Upper lobe of left lung (tissue), 6 donors: ENCODE measurements at places on chromosomes 4 and X. TPM values are rescaled to one million over a fixed set of nuclear protein-coding genes. Genes with fewer than 3 reads are reported as not detected.
A peak's percentile ranks its signal among the peaks of the same experiment; 100 is the strongest.

DNA sequence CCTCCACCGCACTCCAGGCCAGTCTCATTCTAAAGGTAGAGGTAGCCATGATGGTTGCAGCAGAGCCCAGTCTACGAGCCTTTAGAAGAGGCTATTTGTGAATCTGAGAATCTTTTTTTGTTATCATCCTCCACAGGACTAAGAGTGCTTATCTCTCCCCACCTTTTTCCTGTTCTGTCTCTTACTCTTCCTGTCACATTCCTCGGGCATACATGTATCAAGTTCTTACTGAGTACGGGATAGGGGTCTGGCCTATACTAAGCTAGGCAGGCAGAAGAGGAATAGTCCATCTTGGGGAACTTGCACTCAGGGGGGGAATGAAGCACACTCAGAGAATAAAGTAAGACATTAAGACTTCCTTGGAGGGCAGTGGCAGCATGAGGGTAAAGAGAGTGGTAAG lies 25.7 kb downstream of the LAS1L start:
- DNase-seq, result no peak

GRCh38 chr4:15012017-15012788 lies 9.9 kb downstream of the CPEB2 start:
- DNase-seq, result no peak

- no peak for DNase-seq
Measured at GRCh38 chr4:81471298-81471587, 464 bp downstream of the RASGEF1B start.

DNA sequence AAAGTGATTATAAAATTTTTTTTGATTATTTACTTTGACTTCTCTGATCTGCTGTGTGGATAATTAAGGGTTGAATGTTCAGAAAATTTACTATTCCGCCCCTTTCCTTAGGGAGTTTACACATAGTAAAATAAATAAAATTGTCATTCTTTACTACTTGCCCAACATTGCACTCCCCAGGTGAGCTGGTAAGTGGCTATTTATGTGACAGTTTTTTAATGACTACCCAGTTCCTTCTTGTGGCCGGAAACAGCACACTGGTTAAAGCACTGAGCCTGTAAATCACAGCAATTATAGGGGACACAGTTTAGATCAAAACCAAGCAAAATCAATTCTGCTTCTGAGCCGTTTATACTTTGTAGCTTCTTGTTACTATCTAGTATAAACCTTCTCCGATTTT lies 158.1 kb downstream of the FHIP1A start:
- no peak for DNase-seq

- DNase-seq, result peak; percentile 35
Measured at GRCh38 chrX:155767051-155767875, 113.9 kb upstream of the VAMP7 start.

- no peak for DNase-seq
Measured at GRCh38 chr4:105797225-105797624, 88.6 kb downstream of the GSTCD start.

DNA sequence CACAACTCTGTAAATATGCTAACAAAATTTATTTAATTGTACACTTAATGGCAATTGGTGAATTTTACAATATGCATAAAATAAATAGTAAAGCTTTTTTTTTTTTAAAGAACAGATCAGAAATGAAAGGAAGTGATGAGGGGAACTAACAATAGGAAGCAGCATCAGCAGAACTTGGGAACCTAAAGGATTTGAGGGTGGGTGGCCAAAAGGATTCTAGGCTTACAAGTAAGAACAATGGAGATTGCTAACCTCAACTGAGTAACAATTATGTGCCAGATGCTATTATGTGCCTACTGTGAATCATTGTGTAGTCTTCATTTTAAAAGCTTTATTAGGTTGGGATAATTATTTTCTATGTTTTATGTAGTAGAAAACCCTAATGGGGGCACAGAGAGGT lies 185.2 kb downstream of the LDB2 start:
- DNase-seq, result no peak

GRCh38 chr4:186201535-186202230 lies 10.3 kb downstream of the CYP4V2 start:
- peak; percentile 71 for DNase-seq

Gene IL2RG
- total RNA-seq, result 31.4 TPM

Gene MXRA5
- 1.0 TPM for total RNA-seq

- DNase-seq, result no peak
Measured at GRCh38 chr4:39975488-39976089, 2.1 kb downstream of the PDS5A start.

- DNase-seq, result no peak
Measured at GRCh38 chr4:141575884-141576283, 60.5 kb upstream of the IL15 start.

- DNase-seq, result no peak
Measured at GRCh38 chr4:893276-893994, 38.7 kb downstream of the GAK start.

Gene PLXNA3
- total RNA-seq, result 42.9 TPM

Gene PAK3
- 1.3 TPM for total RNA-seq

GRCh38 chr4:36283912-36284465 lies 2.6 kb downstream of the DTHD1 start:
- DNase-seq, result no peak

DNA sequence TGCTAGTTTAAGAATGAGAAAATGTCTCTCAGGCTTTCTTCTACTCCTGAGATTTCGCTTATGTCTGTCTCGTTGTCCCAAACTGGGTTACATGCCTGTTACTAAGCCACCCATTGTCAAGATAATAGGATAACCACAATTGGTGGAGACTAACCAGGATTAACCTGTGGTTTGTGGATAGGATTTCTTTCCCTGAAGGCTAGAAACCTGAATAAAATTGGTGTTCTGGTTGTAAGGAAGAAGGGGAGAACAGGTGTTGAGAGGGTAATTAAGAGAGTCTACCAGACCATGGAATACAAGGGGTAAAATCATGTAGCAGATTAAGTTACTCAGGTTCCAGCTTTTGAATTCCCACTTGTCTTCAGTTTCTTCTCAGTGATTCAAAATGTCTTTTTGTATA lies 225.4 kb downstream of the CPE start:
- DNase-seq, result no peak

Gene XPNPEP2
- not detected for total RNA-seq

Gene N4BP2
- 9.0 TPM for total RNA-seq

Gene GLRA2
- total RNA-seq, result not detected

GRCh38 chr4:132085105-132085504 lies 1064.0 kb upstream of the PCDH10 start:
- no peak for DNase-seq

GRCh38 chrX:109974906-109975655 lies 27.8 kb upstream of the TMEM164 start:
- no peak for DNase-seq

DNA sequence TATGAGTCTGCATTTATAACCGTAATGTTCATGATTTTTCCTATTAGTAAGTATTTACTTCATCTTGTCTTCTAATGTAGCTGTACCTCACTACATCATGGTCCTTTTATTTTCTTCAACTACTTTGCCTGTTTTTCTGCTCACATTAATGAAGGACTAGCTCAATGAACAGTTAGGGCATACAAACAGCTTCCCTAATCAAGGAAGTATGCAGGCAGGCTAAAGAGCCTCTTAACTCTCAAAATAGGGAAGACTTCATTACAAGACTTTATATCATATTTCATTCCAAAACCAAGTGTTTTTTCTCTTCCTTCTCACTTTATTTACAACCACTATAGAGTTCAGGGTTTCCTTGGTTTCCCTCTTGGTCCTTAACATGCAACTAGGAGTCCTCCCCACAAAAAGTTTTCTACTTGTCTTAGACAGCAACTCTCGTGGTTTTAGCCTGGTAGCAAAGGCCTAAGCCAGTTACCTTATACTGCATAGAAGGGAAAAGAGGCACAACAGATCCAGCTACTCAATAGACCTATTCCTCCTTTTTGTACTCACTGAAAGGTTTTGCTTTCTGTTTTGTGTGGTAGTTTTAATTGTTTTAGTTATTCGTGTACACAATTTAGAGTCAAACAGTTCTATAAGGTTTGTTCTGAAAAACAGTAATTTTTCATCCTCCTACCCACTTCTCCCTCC lies 40.8 kb downstream of the SMIM14 start:
- no peak for DNase-seq

- no peak for DNase-seq
Measured at GRCh38 chr4:182883351-182883750, 33.8 kb downstream of the DCTD start.

DNA sequence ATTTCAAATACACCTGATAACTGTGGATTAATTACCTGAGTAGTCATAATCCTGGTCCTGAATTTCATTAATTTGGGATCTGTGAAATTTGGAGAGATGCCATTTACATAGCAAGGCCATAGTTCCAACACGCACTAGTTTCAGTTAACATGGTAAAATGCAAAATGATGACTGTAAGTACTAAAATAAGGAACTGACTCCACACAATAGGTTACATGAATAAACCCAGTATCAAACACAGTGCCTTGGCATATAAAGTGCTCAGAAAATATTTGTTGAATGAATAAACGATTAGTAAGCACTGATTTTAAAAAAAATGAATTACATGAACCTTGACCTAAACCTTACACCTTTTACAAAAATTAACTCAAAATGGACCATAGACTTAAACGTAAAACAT lies 9.0 kb downstream of the FBXO8 start:
- no peak for DNase-seq

Gene BBS12
- 3.6 TPM for total RNA-seq

Gene ASIC5
- not detected for total RNA-seq

GRCh38 chr4:113828702-113829101 lies 67.2 kb upstream of the CAMK2D start:
- DNase-seq, result no peak

DNA sequence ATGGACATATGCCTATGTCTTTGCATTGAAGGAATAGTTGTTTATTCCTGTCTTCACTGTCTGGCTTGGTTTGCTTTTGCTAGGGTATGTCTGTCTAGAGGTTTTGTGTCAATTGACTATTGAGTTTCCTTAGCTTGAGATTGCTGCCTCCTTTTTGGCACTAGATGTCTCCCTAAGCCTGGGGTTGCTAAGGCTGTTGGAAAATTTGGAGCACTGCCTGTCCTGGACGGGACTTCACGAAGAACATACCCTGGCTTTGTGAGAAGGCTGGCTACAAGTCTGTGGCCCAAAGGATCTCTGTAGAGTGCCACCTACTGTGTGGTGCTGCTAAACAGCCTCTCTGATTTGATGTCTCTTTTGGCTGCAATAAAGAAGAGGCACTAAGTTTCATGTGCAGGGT lies 183.8 kb upstream of the NUDT10 start:
- no peak for DNase-seq

Gene SMIM10
- 2.9 TPM for total RNA-seq

DNA sequence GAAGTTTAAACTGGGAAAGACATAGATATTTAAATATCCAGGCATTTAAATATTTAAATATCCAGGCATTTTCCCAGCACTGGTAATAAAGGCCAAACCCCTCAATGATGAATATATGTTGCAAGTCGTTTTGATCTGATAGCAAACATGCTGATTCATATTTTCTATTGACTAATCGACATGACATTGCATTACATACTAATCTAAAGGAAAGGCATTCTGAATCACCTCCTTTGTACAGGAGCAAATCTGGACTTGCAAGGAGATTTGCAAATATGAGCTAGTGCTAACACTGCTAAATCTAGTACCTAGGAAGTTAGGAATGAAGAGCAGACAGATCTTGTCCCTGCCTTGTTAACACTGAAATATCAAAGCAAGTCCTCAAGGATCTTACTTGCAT lies 207.3 kb downstream of the SLC7A11 start:
- DNase-seq, result no peak

DNA sequence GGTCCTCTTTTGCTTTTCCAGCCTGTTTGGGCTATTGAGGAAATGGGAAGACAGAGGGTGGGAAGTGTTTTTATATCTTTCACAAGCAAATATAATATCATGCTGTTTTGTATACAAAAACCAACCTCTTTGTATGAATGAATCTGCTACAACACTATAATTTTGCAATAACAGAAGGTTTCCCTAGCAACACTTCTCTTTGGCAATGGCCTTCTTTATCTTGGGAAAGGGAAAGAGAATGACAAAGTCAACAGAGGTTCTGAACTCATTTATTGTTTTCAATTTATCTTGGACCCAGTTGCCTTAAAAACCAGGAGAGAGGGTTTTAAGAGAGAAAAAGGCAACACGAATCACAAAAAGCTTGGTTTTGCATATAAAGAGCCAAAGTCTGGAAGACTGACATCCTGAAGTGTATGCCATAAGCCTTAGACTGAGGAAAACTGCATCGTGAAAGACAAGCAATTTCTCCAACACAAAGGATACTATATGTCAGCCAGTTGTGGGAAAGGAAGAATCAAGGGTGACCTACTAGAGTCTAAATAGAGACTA lies 121.8 kb upstream of the FAM241A start:
- no peak for DNase-seq

DNA sequence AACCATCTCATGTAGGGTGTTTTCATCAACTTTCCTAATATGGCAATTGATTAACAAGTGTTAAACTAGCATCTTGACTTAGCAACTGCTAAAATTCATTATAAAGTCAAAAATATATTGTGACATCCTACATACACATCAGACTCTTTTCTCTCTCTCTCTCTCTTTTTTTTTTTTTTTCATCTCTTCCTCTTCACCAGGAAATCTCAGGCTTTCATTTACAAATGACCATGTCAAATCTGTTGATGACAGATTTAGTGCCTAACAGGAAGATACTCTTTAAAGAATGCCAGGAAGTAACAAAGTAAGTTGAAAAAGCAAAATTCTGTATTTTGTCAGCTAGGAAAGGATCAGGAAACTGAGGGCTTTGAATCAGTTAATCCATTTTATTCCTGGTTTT lies 365.5 kb downstream of the PCDH7 start:
- DNase-seq, result no peak

DNA sequence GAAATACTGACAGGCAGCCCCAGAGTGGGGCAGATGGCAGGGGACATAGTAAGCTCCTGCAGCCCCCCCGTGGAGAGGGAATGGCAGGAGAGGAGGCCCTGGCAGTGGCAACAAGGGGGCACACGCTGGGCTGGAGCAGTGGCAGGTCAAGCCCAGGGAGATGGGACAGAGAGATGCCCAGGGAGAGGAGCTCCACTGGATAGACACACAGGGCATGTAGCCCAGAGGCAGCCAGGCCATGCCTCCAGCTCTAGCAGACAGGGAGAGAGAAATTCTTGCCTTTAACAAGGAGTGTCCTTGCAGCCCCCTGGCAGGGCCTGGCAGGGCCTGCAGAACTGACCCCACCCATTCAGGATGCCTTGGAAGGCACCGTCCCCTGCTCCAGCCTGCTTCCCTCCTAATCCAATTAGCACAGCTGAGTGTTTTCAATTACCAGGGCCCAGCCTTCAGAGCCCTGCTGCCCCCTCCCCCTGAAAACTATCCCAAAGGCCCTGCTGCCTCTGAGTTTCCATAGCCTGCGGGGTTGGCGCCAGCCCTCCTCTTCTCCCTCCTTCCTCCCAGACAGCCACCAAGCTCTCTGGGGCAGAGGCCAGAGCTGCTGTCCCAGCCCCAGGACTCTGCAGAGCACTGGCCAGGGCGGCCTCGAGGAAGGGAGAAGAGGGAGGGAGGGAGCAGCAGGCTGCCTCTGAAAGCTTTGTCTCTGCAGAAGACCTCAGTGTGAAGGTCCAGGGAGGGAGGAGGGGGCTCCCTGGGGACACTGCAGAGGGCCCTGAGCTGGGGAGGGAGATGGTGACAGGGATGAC lies 12.5 kb downstream of the L1CAM start:
- no peak for DNase-seq
